ENCODE measurements at places on chromosomes 7 and 10. TPM values are rescaled to one million over a fixed set of nuclear protein-coding genes. Genes with fewer than 3 reads are reported as not detected.

Gene GRM3
- not detected for polyA plus RNA-seq

Gene ZNF727
- not detected for polyA plus RNA-seq

Gene CFAP69
- polyA plus RNA-seq: 0.68 TPM

Gene UNCX
- polyA plus RNA-seq: not detected

Gene CHST3
- polyA plus RNA-seq: 6.3 TPM

Gene ATOH7
- polyA plus RNA-seq: 0.01 TPM

Gene MYH16
- not detected for polyA plus RNA-seq

Gene PTN
- polyA plus RNA-seq: 23.0 TPM

Gene STMP1
- polyA plus RNA-seq: 25.7 TPM

Gene TUBAL3
- polyA plus RNA-seq: 0.23 TPM

Gene DNAJB12
- polyA plus RNA-seq: 22.6 TPM

All from heart right ventricle (tissue), 16 donors.